ENCODE measurements at places on chromosomes 2 and 18.

GRCh38 chr2:37321029-37321682 is 3.5 kb downstream of the PRKD3 start:
- DNase-seq = no peak

DNA sequence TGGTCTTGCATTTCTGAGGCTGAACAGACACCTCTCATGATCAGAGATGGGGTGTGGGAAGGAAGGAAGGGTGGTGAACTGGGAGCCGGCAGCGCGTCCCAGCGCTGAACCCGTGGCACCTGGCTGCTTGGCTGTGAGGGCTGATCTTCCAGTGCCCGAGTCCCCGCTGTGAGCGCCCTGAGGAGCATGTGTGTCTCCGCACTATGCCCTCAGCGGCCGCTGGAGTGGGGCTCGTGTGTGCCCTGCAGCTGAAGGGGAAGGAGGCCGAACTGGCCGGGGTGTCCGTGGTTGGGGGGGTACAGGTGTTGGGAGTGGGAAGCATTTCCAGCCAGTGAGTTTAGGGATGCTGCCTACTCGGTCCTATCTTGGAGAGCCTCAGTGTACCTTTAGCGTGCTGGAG is 82.2 kb downstream of the LDLRAD4 start:
- no peak for DNase-seq

DNA sequence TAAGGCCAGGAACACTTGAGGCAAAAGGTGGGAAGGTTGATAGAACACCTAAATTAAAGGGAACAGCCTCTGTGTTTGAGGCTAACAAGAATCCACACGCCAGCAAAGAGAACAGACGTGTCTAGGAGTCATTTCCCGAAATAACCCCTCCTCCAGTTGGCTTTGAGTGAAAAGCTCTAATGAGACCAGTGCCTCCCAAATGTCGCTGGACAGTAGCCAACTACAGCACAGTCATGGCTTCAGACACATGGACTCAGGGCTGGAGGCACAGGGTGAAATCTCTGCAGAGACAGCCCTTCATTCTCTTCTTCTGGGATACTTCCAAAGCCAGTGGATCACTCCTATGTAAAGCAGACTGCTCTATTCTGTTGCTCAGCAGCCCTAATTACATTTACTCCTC is 49.6 kb downstream of the SOWAHC start:
- no peak for DNase-seq

DNA sequence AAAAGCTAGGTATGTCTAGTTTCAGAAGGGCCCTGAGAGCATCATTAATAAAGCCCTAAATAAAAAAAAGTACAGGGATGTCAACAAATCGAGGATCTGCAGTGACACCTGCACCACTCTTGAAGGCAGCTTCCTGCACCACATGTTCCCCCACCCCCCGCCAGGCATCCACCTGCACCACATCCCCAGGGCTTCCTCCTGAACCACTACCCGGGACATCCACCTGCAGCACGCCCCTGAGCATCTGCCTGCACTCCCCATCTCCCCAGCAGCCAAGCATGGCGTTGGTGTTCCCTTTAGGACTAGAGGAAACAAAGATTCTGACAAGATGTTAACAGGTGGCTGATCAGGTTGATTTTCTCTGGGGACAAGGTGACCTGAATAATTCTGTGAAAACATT is 55.2 kb downstream of the DLGAP1 start:
- no peak for DNase-seq

GRCh38 chr2:124161542-124161941 is 136.5 kb downstream of the CNTNAP5 start:
- no peak for DNase-seq

DNA sequence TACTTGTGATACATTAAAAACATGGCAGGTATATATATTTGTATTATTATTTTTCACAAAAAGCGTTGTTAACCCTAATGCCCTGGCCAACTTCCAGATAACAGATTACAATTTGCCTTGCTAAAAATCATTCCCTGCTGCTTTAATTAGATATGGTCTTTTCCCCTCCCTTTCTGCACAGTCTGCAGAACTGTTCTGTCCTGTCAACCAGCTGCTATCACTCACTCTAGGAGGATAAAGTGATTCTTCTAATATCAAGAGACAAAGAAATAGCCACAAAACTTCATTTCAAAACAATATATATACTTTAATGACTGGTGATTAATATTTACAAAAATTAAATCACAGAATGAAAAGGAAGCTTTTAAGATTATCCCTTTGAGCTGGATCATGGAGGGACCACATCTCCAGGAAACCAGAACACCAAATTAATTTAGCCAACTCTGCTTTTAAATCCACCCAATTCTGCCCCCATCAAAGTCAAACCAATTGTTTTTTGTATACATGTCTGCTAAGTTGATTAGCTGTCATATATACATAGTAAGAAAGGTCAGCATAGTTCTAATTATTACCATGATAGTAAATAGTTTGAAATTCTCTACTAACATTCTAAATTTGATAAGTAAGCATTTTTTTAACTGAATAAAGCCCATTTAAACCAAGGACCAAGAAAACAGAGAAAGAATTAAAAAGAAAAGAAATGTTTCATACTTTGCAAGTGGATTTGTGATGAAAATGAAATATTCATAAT is 55.7 kb downstream of the RND3 start:
- no peak for DNase-seq

DNA sequence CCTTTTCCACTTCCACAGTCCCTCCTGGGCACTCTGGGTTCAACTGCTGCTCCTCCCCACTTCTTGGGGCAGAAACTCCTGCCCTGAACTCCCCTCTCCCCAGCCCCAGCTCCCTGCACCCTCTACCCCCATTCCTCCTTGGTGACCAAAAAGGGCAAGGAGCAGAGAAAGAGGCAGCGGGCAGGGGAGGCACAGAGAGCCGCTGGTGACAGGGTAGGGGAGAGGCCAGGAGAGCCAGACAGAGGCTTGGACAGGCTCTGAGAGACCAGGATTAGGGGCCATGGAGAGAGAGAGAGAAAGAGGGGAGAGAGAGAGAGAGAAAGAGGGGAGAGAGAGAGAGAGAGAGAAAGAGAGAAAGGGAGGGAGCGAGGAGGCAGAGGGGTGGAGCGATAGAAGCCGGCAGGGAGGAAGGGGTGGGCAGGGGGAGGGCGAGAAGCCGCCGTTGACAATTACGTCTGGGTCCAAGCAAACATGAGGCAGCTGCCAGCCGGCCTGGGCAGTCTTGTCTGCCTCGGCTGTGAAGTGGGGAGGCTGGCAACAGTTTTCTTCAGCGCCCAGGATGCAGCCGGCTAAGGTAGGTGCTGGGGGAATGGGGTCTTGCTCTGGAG is at the start of gene KCNIP3:
KCNIP3 (plus strand) TSS at position 468 of the 608 bp plus-strand sequence; CDS start at position 560, 92 bp downstream.
- DNase-seq = no peak

- DNase-seq = no peak
Measured at GRCh38 chr2:46438794-46439193, 40.6 kb upstream of the TMEM247 start.

DNA sequence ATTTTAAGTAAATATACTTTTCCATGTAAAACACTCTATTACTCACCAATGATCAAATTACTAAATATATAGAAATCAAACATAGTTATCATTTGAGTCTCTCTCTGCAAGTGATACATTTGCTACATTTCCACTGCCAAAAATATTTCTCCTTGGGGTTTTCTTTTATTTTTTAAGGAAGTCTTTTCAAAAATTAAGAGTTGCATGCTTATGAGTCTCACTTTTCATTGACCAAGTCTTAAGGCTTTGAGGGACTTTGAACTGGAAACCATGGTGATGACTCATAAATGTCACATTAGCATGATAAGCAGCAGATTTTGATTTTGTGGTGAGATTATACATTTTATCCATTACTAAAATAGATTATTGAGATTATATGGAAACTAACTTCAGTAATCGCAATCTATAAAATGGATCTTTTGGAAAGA is 152.9 kb downstream of the FAM124B start:
- no peak for DNase-seq

GRCh38 chr18:77422974-77423867 is 173.6 kb downstream of the GALR1 start:
- DNase-seq = no peak

GRCh38 chr2:74846481-74846880 is 12.6 kb downstream of the HK2 start:
- no peak for DNase-seq

DNA sequence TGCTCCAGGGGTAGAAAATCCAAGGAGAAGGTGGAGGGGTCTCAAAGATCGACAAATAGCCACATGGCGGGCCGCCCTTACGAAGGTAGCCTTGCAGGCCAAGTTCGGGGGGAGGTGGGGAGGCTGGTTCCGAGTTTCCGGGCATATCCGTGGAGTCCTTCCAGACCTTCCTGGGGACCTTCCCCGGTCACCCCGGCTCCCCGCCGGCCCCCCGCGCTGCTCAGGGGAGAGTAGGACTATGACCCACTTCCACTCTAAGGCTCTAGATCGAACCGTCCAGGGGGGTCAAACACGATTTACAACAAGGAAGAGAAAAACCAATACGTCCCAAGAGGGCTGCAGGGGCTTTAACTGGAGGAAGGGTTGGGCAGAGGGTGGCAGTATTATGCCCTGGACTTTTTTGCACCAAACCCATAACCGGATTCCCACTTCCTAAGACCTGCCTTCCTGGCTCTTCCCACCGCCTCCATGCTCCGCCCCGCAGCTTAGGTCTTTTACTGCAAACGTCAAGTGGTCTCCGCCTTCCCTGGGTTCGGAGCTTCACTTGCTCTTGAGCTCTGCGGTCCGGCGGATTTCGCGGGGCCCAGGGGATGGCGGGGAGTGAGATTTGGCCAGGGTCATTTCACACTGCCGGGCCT is 779 bp upstream of the LYPD6 start:
- DNase-seq = no peak

DNA sequence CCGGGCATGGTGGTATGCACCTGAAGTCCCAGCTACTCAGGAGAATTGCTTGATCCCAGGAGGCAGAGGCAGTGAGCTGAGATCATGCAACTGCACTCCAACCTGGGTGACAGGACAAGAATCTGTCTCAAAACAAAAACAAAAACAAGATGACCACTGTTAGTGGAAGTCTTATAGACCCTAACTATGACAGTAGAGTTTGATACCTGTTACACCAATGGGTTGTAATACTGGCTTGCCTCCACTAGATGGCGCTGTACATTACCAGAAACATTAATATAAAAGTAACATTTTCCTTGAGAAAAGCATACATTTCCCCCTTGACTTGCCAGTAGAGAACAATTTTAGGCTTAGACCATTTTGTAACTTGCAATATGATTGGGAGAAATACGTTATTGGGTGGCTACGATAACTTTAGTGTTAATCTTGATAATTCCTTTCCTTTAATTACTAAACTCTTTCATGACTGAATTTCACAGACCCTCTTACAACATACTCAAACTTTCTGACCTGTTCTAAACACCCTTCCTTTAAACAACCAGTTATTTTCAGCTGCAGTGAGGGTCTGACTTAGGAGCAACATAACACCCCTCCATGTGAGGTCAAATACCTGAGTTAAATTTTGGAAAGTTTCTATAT is 19.5 kb downstream of the SLC25A52 start:
- DNase-seq = no peak

All from kidney epithelial cell (primary cell).